ENCODE measurements at places on chromosomes 7 and 10.

- no peak for DNase-seq
Observed at GRCh38 chr10:91557651-91558111, 75.2 kb downstream of the PPP1R3C start.

GRCh38 chr7:16436306-16436705 lies 15.0 kb upstream of the CRPPA start:
- DNase-seq, result no peak

- no peak for DNase-seq
Observed at GRCh38 chr10:110979611-110980010, 60.2 kb downstream of the SHOC2 start.

DNA sequence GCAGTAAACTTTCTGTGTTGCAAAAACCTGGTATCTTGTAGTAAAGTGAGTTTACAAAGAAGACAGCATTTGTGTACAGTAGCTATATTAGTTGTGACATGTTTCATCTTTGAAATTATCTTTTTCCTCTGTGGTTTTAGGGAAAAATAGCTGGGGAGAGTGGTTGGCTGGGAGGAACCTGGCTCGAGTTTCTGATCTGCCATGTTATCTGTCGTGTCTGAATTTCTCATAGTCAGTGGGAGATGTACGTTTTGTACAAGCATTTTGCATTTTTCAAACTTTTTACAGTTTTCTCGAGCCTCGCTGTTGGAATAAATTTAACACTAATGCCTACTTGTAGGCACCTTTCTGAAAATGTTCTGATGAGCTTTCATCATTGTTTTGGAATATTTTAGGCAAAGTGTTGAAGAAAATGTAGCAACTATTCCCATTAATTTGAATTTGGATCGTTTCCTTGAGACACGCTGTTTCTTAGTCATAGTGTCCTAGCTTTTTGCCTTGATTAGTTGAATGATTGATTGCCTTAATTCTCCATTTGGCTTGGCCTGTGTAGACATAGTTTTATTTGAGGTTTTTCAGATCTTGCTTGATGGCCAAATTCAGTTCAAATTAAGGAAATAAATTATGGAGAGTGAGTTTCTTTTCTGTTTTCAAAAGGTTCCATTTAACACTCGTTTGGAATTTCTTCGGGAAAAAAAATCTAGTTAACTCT lies 65.1 kb downstream of the CAMK1D start:
- DNase-seq, result no peak

DNA sequence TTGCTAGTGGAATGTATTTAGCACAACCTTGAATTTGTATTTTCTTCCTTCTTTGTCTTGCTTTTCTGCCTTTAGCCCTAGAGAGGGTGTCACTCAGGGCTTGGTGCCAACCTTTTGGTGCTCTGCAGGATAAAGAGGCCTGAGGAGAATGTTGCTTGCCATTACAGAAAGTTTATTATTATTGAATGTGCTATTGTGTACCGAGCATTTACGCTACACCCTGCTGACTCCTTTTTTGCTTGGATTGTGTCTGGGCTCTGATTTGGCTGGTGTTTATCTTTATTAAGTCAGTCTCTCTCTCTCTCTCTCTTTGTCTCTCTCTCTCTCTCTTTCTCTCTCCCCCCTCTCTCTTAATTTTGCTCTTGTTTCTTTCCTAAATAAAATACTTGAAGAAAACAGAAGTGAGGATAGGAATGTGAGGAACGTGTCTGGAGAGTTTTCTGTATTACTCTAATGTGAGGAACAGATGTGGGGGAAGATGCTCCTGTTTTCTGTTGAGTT lies 284.4 kb upstream of the PHYHIPL start:
- no peak for DNase-seq

GRCh38 chr7:40937879-40938278 lies 765.0 kb downstream of the INHBA start:
- DNase-seq, result no peak

GRCh38 chr7:2629746-2630681 lies 1.8 kb upstream of the TTYH3 start:
- no peak for DNase-seq

DNA sequence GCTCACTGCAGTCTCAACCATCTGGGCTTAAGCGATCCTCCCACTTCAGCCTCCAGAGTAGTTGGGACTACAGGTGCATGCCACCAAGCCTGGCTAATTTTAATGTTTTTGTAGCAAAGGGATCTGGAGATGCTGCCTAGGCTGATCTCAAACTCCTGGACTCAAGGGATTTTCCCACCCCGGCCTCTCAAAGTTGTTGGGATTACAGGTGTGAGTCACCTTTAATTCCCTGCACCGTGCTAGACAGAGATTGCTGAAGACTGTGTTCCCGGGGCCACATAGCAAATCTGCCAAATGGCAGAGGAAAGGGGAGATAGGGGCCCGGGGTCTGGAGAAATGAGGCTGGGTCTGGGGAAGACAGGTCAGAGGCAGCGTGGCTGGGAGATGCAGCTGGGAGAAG lies 20.6 kb upstream of the PSMG3 start:
- no peak for DNase-seq

GRCh38 chr10:31136930-31137885 lies 105.5 kb upstream of the ZNF438 start:
- no peak for DNase-seq

DNA sequence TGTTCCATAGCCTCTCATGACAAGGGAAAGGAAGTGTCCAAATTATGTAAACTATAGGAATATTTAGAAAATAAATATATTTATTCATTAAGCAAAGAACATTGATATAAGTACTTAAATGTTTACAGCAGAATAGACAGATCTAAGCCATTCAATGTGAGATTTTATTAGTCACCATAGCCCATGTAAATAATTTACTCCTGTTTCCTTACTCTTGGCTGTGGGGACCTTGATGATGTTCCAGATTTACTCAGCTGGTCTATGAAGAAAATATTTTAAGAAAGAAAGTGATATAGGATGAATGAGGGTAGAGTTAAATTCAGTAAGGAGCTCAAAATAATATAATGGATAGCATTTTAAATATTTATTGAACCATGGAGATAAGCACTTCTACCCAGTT lies 442.6 kb upstream of the KLF6 start:
- no peak for DNase-seq

DNA sequence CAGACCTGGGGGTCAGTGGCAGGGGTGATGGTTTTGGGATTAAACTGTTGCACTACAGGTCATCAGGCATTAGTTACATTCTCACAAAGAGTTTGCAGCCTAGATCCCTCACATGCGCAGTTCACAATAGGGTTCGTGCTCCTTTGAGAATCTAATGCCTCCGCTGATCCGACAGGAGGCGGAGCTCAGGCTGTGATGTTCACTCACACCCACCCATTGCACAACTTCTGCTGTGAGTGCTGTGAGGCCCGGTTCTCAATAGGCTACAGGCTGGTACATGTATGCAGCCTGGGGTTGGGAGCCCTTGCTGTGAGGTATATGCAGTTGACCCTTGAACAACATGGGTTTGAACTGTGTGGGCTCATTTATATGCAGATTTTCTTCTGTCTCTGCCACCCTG lies 416.4 kb downstream of the GFRA1 start:
- DNase-seq, result no peak

GRCh38 chr10:79507440-79508167 lies 4.7 kb upstream of the EIF5AL1 start:
- DNase-seq, result no peak

- no peak for DNase-seq
Observed at GRCh38 chr7:11507929-11508328, 324.1 kb downstream of the THSD7A start.

GRCh38 chr10:126972635-126973414 lies 67.6 kb downstream of the DOCK1 start:
- DNase-seq, result no peak

DNA sequence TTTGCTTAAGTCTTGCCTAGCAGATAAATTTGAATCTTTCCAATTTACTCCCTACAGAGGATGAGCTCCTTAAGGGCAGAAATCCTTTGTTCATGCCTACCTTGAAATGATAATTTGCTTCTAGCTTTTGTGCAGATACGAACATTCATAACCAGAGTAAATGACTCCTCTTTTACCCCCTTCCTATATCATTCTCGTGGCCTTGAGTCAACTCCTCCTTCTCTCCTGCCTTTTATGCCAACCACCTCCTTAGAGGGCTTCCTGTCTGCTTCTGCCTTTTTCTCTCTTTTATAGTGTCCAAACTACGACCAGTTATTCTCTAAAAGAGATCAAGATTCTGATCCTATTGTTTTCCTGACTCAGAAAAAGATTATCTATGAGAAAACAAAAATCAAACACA lies 36.4 kb downstream of the MYPN start:
- DNase-seq, result no peak

DNA sequence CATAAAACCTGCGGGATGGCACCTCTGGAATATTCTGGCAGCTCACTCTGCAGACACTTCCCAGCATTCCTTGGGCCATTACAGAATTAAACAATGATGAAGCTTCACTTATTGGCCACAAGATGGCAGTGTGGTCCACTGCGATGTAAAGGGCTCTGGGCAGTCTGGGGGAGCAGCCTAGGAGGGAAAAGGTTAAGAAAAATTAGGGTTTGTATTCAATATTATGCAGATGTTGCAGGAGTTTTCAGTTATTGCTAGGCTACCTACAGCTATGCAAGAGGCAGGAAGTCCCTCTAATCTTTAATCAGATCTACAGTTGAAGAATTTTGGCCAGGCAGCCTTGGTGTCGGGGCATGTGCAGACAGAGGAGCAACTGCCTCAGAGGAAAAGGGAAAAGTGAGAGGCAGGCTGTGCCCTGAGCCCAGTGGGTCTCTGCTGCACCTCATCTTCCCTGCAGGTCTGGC lies 233.2 kb upstream of the PRSS1 start:
- peak; percentile 55 for DNase-seq

DNA sequence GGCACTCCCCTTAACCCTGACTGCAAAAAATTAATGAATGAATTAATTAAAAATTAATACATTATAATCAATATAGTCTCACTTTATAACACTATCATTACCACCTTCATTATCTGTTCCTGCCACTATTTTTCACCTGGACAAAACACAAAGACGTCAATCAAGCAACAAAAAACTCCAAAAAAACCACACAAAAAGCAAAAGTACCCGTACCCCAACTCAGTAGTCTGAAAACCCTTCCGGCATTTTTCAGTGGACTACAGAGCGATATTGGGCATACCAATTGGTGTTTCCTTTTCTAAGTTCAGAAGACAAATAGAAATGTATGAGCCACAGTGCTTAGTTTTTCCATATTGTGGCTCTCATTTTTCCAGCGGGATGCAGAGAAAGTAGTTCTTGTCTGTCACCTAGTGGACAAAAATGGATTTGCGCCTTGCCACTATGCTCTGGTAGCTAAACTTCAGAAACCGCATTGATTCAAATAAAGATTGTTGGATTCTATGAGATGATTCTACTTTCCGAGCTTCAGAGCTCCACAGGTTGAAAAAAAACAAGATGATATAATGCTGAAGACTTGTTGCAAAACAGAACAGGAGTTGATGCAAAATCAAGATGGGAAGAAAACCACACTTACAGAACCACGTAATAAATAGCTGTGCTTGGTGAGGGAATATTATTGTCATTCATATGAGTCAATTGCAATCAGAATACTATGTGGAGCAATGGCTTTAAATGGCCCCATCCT lies 50.6 kb upstream of the ITGB1 start:
- peak; percentile 47 for DNase-seq

DNA sequence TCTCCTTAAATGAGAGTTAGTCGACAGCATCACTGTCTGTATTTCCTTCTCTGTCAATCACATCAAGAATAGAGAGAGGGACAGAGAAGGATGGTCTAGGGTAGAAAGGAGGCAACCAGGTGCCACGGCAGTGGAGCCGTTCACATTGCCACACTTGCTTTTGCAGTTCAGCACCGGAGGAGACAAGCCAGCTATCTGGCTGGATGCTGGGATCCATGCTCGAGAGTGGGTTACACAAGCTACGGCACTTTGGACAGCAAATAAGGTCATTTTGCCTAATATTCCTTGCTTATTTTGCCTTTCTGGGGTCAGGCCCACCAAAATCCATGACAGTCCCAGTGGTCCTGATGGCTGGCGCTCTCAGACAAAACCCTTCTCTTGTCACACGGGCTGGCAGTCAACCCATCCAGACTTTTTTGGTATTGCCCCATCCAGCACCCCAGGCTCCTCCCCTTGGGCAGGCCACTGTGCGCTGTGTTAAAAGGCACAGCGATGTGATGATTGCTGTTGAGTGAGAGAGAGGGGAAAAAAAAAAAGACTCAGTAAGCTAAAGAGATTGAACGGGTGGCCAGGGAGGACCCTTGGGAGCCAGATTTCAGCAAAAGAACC lies 8.4 kb downstream of the CPA2 start:
- peak; percentile 82 for DNase-seq

- no peak for DNase-seq
Observed at GRCh38 chr10:85946713-85947326, 419.8 kb downstream of the GRID1 start.

DNA sequence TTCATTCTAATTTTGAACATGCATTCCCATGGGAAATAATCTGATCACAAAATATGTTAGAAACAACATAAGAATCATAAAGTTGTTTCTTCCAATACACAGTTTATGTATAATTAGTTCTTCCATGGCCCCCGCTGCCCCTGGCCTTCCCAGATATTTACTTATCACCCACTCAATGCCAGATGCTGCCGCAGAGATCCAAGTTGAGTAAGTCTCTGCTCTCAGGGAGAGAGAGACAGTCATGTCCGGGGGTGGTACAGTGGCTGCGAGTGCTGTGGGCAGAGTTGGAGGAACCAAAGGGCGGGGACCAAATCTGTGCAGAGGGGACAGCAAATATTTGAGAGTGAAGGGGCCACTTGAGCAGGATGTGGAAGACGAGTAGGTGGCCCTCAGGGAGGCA lies 37.1 kb downstream of the COL26A1 start:
- DNase-seq, result no peak

- no peak for DNase-seq
Observed at GRCh38 chr10:97522071-97522470, 23.3 kb downstream of the UBTD1 start.

DNA sequence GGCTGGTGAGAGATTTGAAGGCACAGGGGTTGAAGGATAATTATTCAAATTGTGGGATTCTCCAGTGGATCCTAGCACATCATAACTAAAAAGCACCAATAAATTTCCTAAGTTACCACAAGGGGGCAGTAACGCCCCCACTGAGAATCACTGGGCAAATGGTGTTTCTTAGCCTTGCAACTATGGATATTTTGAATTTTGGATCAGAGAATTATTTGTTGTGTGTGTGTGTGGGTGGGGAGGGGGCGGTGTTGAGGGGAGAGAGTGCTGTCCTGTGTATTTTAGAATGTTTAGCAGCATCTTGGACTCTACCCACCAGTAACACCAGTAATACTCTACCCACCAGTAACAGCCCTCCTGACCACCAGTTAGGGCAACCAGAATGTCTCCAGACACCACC lies 63.3 kb upstream of the PRKG1 start:
- DNase-seq, result peak; percentile 8

GRCh38 chr10:19294233-19294632 lies 245.6 kb downstream of the MALRD1 start:
- DNase-seq, result no peak

- DNase-seq, result no peak
Observed at GRCh38 chr10:127866276-127867013, 26.3 kb downstream of the CLRN3 start.

GRCh38 chr7:46115410-46115809 lies 194.3 kb upstream of the IGFBP3 start:
- DNase-seq, result no peak

Data from NCI-H1105 treated with DMSO at 0.1 percent for 48 hours (cell line).